ENCODE measurements at places on chromosomes 5 and 9.

GRCh38 chr9:99628285-99628684 lies 193.4 kb upstream of the NR4A3 start:
- DNase-seq, result no peak

- peak; percentile 61 for DNase-seq
Measured at GRCh38 chr5:150789943-150790611, 11.5 kb downstream of the SMIM3 start.

GRCh38 chr5:74143721-74144330 lies 496.7 kb downstream of the ENC1 start:
- DNase-seq, result no peak

- no peak for DNase-seq
Measured at GRCh38 chr5:175202463-175203068, 241.4 kb downstream of the DRD1 start.

- DNase-seq, result no peak
Measured at GRCh38 chr9:130891688-130892476, 4.7 kb downstream of the QRFP start.

GRCh38 chr5:60259730-60260129 lies 366.2 kb upstream of the PDE4D start:
- no peak for DNase-seq

- no peak for DNase-seq
Measured at GRCh38 chr9:4317681-4318080, 17.8 kb upstream of the GLIS3 start.

DNA sequence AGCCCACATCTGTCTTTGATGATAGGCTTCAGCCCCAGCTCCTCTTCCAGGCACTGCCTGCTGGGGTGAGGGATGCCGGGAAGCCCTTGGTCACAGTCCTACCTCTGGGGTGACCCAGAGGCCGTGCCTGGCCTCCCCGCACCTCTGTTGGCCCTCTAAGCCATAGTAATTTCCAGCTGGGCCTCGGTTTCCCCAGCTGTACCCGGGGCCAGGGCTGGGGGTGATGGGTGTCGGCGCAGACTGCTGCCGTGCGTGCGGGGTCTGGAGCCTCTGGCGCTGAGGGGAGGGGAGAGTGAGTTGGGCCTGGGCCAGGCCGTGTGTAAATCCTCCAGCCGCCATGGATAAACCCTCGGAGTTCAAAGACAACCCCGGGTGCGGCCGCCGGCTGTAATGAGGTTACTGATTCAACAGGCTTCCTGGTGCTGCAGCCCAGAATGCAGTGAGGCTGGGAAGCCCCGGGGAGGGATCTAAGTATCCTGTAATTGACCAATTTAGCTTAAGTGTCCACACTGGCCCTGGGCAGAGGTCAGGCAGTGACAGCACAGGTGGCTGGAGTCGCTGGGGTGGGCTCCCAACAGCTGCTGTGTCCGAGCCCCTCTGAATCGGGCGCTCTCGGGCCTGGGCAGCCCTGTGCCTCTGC lies 7.1 kb downstream of the RXRA start:
- no peak for DNase-seq

- DNase-seq, result no peak
Measured at GRCh38 chr9:93343663-93344062, 107.8 kb upstream of the FAM120A start.

- no peak for DNase-seq
Measured at GRCh38 chr5:89816038-89816437, 593.5 kb downstream of the CETN3 start.

- DNase-seq, result no peak
Measured at GRCh38 chr9:84002344-84002743, 21.7 kb downstream of the RMI1 start.

DNA sequence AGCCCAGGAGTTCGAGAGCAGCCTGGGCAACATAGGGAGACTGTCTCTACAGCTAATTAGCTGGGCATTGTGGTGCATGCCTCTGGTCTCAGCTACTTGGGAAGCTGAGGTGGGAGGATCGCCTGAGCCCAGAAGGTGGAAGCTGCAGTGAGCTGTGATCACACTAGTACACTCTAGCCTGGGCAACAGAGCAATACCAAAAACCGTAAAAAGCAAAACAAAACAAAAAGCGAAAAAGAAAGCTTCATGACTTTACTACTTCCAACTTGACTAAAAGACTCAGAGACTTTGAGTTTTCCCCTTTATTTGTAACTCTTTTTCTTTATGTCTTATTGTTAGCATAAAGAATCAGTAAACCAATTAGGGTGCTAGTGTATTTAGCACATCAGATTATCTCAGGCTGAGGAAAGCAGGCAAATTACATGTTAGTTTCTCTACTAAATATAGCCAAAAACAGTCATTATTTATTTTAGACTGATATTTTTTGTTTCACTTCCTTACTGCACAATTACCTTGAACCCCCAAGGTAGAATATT lies 5.4 kb downstream of the RAD17 start:
- DNase-seq, result no peak

GRCh38 chr5:137802282-137803210 lies 48.4 kb upstream of the HNRNPA0 start:
- DNase-seq, result no peak

- no peak for DNase-seq
Measured at GRCh38 chr9:123111427-123112014, 78.1 kb downstream of the GPR21 start.
